ENCODE measurements at places on chromosomes 7 and 10.
A peak's percentile ranks its signal among the peaks of the same experiment; 100 is the strongest.

DNA sequence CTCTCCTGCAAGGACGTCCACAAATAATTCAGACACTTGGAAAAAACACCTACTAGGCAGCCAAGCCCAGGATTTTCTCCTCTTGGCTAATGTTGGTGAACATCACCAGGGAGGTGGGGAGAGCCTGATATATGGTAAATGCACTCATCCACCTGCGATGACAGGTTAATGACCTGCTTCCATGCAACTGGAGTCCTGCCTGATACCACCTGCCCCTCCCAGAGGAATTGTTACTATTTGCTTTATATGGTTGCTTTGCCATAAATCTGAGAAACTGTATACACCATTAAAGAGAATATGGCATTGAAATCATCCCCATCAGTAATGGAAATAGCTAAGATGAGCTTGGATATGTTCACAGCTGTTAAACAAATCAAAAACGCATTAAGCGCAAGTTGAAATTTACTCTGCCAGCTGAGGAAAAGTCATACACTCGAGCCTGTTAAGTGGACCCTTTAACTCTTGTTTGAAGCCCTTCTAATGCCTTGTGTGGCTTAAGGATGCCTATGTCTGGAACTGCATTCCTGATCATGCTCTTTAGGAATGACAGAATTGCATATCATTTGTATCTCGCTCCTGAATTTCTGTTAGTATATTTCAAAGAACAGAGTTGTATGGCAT lies 208.3 kb downstream of the PRPF18 start:
- no peak for DNase-seq

DNA sequence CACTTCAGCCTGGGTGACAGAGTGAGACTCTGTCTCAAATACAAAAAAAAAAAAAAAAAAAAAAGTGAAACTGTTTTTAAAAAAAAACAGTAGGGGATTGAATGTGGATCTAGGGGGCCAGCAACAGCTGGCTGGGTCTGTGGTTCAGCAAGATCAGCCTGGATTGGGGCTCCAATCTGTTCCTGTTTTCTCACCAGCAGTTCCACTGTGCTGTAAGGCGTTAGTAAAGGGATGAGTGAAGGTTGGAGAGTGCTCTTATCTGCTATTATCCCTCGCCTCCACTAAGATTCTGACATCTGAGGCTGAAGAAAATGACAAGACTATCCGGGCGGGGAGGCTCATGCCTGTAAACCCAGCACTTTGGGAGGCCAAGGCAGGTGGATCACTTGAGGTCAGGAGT lies 41.6 kb upstream of the GTF2IRD1 start:
- DNase-seq: no peak

DNA sequence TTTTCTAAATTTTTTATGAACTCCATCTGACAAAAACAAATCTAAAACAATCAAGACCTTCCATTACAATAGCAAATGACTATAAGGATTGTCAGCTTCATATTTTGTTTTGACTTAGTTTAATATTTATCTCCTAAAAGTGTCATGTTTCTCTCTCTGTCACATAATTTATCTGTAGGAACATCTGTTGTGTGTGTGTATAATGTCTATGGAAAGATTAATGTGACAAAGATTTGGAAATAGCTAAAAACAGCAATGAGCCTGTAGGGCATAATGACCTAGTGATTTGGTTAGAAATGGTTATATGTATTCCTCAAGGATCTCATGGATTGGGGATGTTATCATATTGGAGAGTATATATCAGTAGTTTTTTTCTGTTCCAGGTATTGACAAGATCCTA lies 69.6 kb upstream of the MDFIC start:
- DNase-seq: no peak

GRCh38 chr10:33303988-33304387 lies 30.5 kb downstream of the NRP1 start:
- DNase-seq: no peak

DNA sequence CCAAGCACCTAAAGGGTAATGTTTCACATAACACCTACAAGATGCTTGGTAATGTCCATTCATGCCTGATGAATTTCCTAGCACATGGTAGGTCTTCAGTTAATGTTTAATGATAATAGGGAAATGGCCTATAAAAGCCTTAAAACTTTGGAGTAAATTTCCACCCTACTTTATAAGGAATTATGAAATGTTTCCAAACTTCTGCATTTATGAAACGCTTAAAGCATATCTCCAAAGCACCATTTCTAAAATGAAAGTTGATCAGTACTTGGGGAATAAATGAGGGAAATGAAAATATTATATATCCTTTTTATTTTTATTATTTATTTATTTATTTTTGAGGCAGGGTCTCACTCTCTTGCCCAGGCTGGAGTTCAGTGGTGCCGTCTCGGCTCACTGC lies 51.8 kb downstream of the INPP5F start:
- DNase-seq: no peak

- no peak for DNase-seq
Measured at GRCh38 chr10:86664341-86665217, 3.7 kb upstream of the LDB3 start.

GRCh38 chr7:12961910-12962480 lies 274.6 kb downstream of the ARL4A start:
- DNase-seq: no peak

DNA sequence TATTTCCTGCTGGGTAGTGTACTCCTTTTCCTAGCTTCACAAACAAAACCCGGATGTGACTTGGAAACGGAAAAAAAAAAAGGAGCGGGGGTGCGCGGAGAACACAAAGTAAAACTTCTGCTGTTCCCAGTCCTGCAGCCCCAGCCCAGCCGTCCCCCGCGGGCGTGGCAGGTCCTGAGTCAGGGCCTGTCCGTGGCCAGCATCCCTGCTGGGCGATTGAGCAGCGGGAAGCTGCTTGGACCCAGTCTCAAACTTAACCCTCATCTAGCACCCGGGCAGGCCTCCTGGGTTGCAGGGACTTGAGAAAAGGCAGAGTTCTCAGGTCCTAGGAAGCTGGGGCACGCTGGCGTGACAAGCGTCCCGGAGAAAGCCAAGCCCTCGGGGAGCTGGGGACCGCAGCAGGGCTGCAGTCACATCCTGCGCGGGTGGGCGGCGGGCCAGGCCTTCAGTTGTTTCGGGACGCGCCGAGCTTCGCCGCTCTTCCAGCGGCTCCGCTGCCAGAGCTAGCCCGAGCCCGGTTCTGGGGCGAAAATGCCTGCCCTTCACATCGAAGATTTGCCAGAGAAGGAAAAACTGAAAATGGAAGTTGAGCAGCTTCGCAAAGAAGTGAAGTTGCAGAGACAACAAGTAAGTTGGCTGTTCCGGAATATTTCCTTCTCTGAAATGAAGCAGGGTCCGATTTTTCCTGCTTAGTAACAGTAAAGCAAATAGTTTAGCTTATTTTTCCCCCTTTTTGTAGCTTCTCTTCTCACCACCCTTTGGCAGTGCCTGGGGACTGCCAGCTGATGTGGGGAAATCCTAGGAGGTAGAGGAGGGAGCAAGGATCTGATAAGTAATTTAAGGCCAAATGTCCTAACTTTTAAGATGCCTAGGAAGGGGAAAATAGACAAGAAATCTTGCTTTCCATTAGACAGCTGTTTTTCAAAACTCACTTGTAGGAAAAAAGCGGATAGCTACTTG lies at the start of gene GNG11:
GNG11 (plus strand) TSS at position 129 of the 960 bp plus-strand sequence; CDS start at position 532, 403 bp downstream.
- peak; percentile 51 for DNase-seq

- DNase-seq: no peak
Measured at GRCh38 chr7:144820552-144820951, 15.3 kb downstream of the TPK1 start.

DNA sequence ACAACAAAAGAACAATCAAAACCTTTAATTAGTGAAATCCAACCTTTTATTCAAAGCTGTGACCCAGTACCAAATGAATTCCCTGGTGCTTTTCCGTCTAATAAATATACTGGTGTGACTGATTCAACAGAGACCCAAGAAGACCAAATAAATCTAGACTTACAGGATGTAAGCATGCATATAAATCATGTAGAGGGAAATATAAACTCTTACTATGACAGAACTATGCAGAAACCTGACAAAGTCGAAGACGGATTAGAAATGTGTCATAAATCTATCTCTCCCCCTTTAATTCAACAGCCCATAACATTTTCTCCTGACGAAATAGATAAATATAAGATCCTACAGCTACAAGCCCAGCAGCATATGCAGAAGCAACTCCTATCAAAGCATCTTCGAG lies 540.6 kb upstream of the TEX47 start:
- DNase-seq: no peak

- DNase-seq: no peak
Measured at GRCh38 chr10:132271458-132272230, 36.1 kb downstream of the STK32C start.

DNA sequence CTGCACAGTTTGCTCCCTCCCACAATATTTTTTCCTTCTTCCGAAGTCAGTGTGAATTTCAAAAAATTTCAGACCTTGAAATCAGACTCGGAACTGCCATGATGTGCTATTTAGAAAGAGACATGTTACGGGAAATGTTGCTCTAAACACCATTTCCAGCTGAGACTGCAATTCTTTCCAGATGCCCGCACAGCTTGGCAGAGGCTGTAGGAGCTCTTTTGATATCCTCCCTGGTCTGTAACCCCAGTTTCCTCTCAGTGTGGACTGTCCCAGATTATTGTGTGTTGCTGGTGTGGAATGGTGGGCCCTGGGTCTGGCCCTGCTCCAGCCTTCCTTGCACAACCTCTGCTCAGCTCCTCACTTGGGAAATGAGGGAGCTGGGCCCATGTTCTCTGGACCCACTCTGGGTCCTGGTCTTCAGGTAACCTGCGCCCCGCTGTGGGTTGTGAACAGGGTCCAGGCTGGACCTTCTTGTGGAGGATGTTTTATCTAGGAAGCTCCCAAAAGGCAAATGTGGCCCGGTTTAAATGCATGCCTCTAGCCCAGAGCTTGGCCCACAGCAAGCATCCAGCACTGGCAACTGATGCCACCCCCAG lies 172.8 kb upstream of the CXCL12 start:
- DNase-seq: no peak

DNA sequence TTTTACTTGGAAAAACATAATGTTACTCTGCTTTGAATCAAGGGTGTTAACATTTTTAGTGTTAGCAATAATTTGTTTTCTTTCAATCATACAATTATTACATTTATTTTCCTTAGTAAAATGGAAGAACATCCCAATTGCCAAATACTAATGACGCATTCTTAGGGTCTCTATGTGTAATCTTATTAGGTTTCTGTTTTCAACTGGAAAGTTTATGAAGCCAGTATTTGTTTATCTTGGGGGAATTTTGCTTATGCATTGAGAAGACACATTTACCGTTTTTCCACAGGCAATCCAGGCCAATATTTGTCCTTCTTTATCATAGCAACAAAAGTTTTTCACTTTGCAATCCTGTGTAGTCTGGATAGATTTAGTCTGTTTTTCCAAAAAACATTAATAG lies 134.5 kb downstream of the CPED1 start:
- DNase-seq: no peak

GRCh38 chr10:114962441-114962840 lies 24.4 kb downstream of the TRUB1 start:
- DNase-seq: no peak

DNA sequence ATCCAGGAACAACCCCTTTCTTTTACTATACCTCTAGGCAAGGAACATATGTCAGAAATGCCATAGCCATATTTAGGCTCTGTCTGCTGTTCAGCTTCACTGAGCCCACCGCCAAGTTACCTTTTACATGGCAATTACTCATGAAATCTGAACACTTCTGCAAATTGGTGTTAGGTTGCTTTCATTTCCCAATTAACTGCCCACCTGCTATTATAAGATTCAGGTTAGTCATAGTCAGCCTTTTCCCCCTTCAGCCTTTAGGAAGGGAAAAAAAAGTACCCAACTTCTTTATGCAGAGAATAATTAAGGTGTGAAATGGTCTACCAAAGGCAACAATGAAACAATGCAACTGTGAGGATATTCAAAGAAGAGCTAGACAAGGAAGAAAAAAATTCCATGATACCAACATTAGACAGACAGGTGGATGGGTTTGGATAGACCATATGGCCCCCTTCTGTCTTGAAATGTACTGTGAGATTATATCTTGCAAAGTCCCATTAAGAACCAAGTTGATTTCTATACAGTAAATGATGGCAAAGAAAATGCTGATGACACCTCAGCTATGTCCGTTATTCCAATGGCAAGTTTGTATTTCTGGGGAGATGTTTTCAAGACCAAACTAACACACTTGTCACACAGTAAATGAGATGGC lies 442.1 kb upstream of the NRP1 start:
- no peak for DNase-seq

- no peak for DNase-seq
Measured at GRCh38 chr7:69674701-69675182, 76.5 kb downstream of the AUTS2 start.

GRCh38 chr7:7176406-7177043 lies 5.8 kb upstream of the C1GALT1 start:
- peak; percentile 43 for DNase-seq

- peak; percentile 58 for DNase-seq
Measured at GRCh38 chr10:5551531-5552375, 27.0 kb downstream of the CALML3 start.

DNA sequence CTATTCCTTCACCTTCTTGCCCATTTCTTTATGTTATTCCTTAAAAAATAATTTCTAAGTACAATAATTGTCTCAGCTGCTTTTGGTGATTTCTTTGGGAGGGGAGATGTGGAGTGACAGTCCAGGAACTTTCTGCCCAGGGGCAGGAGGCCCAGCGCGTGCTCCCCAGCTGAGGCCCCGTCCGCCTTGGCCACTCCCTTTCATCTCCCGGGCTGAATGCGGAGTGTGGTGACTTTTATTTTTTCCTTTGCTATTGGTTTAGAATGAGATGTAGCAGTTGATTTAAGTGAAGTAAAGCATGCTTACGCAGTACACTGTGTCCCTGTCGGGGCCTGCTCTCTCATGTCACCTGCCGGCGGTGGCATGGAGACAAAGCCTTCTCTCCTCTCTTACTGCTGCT lies 141.6 kb downstream of the MGMT start:
- DNase-seq: no peak

- DNase-seq: no peak
Measured at GRCh38 chr7:101902680-101903514, 85.5 kb downstream of the CUX1 start.

- DNase-seq: no peak
Measured at GRCh38 chr7:121187676-121188075, 141.1 kb upstream of the WNT16 start.

- no peak for DNase-seq
Measured at GRCh38 chr7:145216866-145217265, 381.0 kb upstream of the TPK1 start.

DNA sequence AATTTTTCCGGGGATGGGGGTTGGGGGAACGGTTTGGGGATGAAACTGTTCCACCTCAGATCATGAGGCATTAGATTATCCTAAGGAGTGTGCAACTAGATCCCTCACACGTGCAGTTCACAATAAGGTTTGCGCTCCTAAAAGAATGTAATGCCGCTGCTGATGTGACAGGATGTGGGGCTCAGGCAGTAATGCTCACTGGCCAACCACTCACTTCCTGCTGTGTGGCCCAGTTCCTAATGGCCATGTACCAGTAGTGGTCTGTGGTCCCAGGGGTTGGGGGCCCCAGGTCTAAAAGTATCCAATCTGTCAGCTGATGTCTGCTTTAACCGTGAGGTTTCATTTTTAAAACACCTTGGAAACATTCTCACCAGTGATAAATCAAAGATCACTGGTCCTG lies 2.2 kb downstream of the STN1 start:
- DNase-seq: no peak

- DNase-seq: no peak
Measured at GRCh38 chr10:95783741-95784140, 27.8 kb downstream of the ENTPD1 start.

GRCh38 chr7:91280604-91281003 lies 16.4 kb downstream of the FZD1 start:
- DNase-seq: no peak

- DNase-seq: no peak
Measured at GRCh38 chr10:58868736-58869435, 307.6 kb upstream of the PHYHIPL start.

Measured in hepatic stellate cell (primary cell).